ENCODE measurements at places on chromosomes 1 and 21. TPM values are rescaled to one million over a fixed set of nuclear protein-coding genes. Genes with fewer than 3 reads are reported as not detected.

- no peak for DNase-seq
- no peaks in the 10 kb centered on the region for H3K36me3 ChIP-seq
These were observed 165.4 kb downstream of the MRPL39 start for GRCh38 chr21:25441835-25442234.

DNA sequence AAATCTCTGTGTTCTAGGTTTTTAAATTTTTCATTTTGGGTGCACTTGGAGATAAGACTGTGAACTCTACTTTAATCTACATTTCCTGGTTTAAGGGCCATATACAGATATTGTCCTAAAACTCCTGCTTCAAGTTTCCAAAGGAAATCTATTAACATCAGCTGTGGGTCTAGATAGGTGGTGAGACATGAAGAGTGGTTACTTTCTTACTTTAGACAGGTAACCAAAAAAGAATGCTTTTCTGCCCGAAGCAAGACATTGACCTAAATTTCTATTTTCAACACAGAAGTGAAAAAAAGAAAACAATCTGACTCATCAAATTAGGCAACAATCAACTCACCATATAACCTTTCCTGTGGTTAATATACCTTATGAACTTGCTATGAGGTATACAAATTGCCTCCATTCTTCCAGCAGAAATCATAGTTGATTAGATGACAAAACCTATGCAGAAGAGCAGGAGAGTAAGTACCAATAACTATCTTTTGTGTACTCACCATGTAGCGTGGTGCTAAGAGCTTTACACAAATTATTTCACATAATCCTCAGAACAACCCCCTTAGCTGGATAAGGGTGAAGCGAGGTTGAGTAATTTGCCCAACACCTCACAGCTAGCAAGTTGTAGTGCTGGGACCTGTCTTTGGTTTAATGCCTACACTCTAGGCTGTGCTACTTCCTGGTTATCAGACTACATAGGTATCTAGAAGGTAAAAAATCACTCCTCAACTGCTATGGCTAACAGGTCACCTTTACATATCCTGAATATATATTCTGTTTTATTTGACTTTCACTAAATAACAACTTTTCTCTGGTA lies 23.4 kb upstream of the PTPN14 start:
- H3K27ac ChIP-seq, result no peak overlapping the region
- no peak overlapping the region for H3K4me3 ChIP-seq
- no peaks in the 10 kb centered on the region for H3K27me3 ChIP-seq
- no peaks in the 10 kb centered on the region for H3K36me3 ChIP-seq
- peaks cover 7% of the 10 kb centered on the region for H3K4me1 ChIP-seq

GRCh38 chr21:43331962-43332828 lies 94.7 kb downstream of the SIK1 start:
- H3K4me3 ChIP-seq, result no peak overlapping the region
- H3K36me3 ChIP-seq, result no peaks in the 10 kb centered on the region
- H3K27ac ChIP-seq, result no peak overlapping the region
- no peaks in the 10 kb centered on the region for H3K4me1 ChIP-seq
- H3K27me3 ChIP-seq, result no peaks in the 10 kb centered on the region

DNA sequence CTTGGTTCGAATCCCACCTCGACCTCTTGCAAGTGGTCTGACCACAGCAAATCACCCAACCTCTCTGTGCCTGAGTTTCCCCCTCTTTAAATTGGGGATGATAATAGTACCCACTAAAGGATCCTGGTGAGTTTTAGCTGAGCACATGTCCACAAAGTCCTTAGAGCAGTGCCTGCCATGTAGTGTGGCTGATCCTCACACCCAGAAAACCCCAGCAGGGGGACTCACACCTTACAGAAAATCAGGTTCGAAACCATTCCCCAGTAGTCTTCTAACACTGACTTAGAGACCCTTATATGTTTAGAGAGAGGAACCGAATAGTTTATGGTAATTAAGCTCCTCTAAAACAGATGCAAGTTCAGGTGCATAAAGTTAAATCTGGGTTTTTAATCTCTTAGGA lies 89.0 kb downstream of the CAMTA1 start:
- H3K4me1 ChIP-seq, result peaks cover 6% of the 10 kb centered on the region
- no peak for DNase-seq
- H3K36me3 ChIP-seq, result peaks cover 16% of the 10 kb centered on the region
- H3K4me3 ChIP-seq, result no peak overlapping the region
- peak overlapping the region; percentile 52 for H3K27ac ChIP-seq
- no peaks in the 10 kb centered on the region for H3K27me3 ChIP-seq

KIAA0319L gene
- total RNA-seq, result 44.9 TPM

GRCh38 chr1:15180189-15180588 lies 26.6 kb downstream of the TMEM51 start:
- DNase-seq, result no peak
- H3K27ac ChIP-seq, result no peak overlapping the region
- H3K36me3 ChIP-seq, result no peaks in the 10 kb centered on the region
- no peaks in the 10 kb centered on the region for H3K27me3 ChIP-seq

DNA sequence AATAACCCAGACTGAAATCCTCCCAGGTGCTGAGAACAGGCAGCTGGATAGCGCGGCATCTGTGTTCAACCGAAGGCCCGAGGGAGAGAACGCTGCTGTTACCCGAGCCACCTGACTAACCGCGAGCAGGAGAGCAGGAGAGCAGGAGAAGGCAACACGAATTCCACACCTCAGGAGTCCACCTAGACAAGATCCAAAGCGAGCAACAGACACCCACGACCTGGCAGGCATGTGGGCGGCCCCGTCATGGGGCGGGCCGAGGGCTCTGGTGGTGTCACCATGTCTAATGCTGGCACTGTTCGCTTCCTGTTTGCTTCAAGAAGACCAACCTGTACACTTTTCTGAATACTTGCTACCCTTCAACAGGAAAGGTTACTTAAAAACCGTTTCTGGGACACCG lies 20.9 kb upstream of the SPATC1L start:
- no peaks in the 10 kb centered on the region for H3K27me3 ChIP-seq
- H3K27ac ChIP-seq, result no peak overlapping the region
- H3K36me3 ChIP-seq, result peaks cover 74% of the 10 kb centered on the region
- DNase-seq, result no peak
- H3K4me3 ChIP-seq, result no peak overlapping the region

DNA sequence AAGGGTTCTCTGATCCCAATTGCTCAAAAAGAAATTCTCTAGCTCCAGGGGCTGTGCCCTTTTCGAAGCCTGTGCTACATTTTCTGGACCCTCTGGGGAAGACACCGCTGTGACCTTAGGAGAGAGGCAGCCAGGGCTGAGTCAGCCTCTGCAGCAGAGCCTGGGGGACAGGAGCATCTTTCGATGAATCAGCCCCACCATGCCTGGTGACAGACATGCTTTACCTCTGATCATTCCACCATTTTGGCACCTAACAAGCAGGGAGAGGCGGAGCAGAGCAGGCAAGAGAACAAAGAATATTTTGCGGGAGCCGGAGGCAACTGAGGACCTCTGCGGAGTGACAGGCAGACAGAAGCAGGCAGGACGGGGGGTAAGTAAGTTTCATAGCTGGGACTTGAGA lies 84.9 kb downstream of the VWA5B1 start:
- DNase-seq, result no peak
- no peaks in the 10 kb centered on the region for H3K4me1 ChIP-seq
- no peak overlapping the region for H3K4me3 ChIP-seq
- H3K36me3 ChIP-seq, result no peaks in the 10 kb centered on the region

DNA sequence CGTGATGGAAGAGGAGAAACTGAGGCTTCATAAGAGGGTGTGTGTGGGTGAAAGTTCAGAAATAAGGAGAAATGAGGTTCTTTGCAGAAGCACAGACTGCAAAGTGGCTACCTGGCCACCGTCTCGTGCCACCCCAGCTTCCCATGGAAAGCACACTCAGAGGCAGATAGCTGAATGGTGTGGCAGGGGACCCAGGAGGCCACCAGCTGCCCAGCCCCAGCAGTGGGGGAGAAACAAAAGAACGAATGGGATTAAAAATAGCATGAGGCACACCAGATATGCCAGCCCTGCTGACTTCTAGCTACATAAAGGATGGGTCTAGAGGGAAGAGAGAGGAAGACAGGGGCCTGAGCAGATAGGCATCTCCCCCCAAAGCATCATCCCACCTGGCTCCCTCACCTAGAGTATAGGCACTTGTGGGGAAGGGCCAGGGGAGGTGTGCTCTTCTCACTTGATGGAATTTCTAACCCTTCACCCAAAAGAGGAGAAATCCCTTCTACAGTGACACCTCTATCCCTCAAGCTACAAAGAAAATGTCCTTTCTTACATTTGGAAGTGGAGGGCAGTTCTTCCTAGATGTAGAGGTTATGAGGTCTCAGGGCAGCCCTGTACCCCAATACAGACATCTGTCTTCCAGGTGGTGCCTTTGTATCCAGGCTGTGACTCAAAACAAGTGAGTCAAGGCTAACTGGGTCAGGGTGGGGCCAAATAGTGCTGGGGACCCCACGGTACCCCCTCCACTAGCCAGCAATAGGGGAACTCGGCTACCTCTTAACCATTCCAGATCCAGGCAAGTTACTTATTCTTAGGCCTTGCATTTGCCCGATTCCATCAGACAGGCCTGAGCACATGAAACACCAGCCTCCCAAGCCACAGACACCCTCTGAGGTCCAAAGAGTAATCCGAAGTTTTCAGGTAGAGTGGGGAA lies 3.5 kb downstream of the HDGF start:
- peak overlapping the region; percentile 73 for H3K4me3 ChIP-seq
- H3K27ac ChIP-seq, result peak overlapping the region; percentile 99
- no peaks in the 10 kb centered on the region for H3K27me3 ChIP-seq
- H3K36me3 ChIP-seq, result peaks cover 12% of the 10 kb centered on the region
- peaks cover 46% of the 10 kb centered on the region for H3K4me1 ChIP-seq

GOLT1A gene
- not detected for total RNA-seq

- no peak overlapping the region for H3K4me3 ChIP-seq
- H3K36me3 ChIP-seq, result no peaks in the 10 kb centered on the region
- no peak for DNase-seq
- H3K4me1 ChIP-seq, result no peaks in the 10 kb centered on the region
These were observed 50.6 kb downstream of the TBX15 start for GRCh38 chr1:118937413-118938072.

GRCh38 chr21:42384989-42385388 lies 10.9 kb downstream of the TMPRSS3 start:
- DNase-seq, result no peak
- H3K27me3 ChIP-seq, result no peaks in the 10 kb centered on the region
- H3K4me1 ChIP-seq, result no peaks in the 10 kb centered on the region
- no peak overlapping the region for H3K27ac ChIP-seq
- no peak overlapping the region for H3K4me3 ChIP-seq

CELF3 gene
- total RNA-seq, result not detected

- no peaks in the 10 kb centered on the region for H3K27me3 ChIP-seq
- no peaks in the 10 kb centered on the region for H3K36me3 ChIP-seq
These were observed 61.2 kb upstream of the VTCN1 start for GRCh38 chr1:117271959-117272358.

Data from ascending aorta (tissue), 2 donors.